ENCODE measurements at places on chromosomes 7 and 10.

DNA sequence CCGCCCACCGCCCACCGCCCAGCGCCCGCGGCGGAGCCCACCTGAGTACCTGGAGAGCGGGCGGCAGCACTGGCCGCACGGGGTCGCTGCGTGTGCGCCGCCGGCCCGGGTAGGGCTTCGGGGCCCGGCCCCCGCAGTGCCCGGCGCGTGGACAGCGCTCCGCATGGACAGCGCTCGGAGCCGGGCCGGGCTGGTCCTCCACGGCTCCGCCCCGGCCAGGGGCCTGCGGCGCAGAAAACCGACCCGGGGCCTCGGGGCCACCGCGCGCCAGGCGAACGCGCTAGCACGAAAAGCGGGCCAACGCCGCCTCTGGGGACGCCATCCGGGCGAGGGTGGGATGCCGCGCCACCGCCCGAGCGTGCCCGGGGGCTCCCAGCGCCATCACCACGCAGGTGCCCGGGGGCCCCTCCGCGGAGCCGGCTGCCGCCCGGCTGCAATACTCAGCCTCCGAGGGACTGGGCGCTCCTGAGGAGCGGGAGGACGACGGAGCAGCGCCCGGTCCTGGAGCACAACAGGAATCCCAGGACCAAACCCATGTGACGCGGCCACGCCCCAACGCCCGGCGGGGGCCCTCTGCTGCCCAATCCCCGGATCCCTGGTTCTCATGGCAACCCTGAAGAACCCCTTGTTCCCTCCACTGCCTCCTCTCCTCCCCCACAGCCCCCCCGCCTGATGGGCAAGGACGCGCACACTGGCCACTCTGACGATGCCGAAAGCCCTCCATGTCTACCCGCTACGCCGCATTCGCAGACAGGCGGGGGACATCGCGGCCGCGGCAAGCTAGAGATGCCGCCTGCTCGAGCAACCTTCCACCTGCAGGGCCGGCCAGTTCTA is at the start of gene GRB10:
TSS of gene GRB10 (minus strand) at position 522 of the 834 bp plus-strand sequence. CDS start 50,574 bp downstream, outside the sequence.
- no peak for DNase-seq

GRCh38 chr10:20957744-20958143 is 60.6 kb upstream of the NEBL start:
- no peak for DNase-seq

DNA sequence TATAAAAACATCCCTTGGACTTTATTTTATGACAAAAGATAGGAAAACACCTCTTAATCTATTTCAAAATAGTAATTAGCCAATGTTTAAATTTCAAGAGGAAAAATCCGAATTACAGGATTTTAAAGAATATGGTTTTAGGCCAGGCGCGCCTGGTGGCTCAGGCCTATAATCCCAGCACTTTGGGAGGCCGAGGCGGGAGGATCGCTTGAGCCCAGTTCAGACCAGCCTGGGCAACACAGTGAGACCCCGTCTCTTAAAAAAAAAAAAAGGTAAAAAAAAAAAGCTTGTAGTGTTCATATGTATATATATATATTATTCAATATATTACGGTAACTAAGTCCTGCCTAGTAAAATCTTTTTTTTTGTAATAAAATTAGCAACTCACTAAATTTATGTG is 1.4 kb downstream of the BNIP3 start:
- DNase-seq = no peak

- DNase-seq = no peak
Observed at GRCh38 chr7:41189866-41190265, 513.0 kb downstream of the INHBA start.

DNA sequence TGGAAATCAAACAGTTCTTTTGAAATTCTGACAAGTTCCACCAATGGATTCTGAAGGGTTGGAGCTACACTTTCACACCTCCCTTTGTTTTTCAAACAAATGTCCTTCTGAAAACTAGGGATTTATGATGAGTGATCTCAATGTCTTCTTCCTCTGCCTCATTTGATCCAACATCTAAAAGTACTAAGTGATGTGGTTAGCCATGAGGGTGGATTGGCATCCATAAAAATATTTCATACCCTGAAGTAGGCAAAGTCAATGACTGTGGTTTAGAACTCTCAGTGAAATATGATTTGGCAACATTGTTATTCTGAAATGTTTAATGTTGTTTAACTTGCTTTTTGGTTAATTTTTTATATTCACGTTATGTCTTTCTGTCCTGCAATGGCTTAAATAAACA is 136.9 kb downstream of the MBL2 start:
- DNase-seq = no peak

- no peak for DNase-seq
Observed at GRCh38 chr10:51080311-51081006, 6.2 kb downstream of the PRKG1 start.

DNA sequence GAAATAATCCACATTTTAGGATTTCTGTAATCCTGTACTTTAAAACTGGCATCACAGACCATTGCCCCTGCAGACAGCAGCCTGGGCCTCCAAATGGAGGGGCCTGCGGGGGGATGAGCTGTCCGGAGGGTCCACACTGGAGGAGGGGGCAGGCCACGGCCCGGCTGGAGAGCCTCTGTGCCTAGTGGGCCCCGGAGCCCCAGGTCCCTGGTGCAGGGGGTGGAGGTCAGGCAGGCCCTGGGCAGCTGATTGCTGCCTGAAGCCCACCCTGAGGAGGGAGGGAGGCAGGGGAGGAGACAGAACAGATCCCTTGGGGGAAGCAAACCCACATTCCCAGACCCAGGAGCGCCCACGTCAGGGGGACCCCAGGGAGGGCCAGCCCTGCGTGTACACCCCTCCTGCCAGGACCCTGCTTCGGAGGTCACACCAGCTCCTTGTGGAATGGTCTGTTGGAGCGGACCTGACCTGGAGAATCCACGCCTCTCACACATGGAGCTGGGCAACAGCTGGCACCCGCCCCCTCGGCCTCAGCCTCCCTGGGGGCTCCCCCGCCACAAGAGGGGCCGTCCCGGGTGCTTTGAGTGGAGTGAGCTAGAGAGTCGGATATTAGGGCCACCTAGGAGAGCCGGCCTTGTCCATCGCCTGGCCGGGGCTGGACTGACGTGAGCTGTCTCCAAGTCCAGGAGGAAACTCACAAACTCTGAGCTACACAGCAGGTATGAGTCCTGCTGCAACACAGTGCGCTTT is 12.2 kb upstream of the FAM20C start:
- DNase-seq = no peak

DNA sequence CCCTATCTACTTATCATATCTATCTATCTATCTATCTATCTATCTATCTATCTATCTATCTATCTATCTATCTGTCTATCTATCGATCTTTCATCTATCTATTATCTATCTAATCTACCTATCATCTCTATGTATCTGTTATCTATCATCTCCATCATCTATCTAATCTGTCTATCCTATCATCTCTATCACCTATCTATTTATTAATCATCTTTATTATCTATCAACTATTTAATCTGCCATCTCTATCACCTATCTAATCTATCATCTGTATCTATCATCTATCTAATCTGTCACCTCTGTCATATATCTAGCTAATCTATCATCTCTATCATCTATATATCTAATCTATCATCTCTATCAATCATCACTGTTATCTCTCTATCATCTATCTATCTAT is 736.3 kb downstream of the TYW1 start:
- no peak for DNase-seq

DNA sequence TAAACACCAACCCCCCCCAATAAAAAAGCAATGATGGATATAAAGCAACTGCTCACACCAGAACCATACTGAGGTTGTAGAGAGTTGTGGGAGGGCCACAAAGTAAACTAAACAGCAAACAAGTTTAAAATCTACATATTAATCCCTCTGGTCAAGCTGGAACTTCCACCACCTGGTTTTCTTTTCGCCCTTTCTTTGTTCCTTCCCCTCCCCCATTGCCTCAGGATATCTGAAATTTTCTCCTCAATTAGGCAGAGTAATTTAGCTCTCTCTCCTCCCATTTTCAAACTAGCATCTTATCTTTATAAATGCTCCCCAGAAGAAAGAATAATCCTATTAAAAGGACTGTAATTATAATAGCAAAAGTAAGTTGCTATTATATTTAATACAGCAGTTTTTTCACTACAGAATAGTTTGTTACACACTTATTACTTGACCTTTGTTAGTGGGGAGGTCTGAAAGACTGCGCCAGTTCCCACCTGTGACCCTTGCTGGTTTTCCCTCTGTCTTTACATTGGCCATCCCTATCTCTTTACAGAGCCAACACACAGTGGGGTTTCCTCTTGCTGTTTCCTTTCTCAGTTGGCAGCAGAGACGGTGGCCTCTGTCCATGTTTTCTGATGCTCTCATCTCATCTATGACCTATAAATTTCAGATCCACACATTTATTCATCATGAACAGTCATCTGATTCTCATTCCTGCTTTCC is 235.4 kb downstream of the RNLS start:
- no peak for DNase-seq

DNA sequence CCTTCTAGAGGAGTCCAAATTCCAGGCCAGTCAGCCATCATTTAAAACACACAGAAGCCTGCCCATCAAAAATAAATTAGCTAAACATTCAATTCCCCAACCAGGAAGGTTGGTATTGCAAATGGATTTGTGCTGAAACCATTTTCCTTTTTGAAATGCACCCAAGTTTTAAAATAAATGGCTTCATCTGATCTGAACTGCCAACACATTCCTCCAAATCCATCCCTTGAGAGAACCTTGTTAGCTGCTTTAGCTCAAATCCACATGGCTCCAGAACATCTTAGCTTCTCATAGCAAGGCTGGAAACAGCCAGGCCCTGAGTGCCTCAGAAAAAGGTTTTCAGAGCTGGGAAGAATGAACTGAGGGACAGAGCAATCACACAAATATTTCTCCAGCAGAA is 306.3 kb downstream of the FZD1 start:
- DNase-seq = no peak

- DNase-seq = no peak
Observed at GRCh38 chr10:9390516-9390915, 1336.0 kb downstream of the GATA3 start.

DNA sequence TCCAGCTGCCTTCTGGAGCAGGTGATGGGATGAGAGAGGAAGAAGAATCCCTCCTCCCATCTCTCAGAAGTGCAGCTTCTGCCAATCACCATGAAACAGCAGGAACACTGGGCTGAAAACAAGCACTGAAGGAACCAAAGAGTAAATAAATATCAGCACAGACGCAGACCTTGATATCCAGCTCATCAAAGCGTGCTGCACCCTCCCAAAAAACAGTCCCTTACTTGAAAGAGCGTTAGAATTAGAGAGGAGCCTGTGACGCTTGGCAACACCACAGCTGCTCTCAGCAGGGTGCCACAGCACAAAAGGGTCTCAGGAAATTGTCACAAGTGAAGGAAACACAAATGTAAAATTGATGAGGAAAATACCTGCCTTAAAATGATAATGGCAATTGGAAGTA is 39.5 kb downstream of the KLF6 start:
- no peak for DNase-seq

GRCh38 chr7:149669121-149669818 is 104.1 kb downstream of the ZNF467 start:
- DNase-seq = no peak

DNA sequence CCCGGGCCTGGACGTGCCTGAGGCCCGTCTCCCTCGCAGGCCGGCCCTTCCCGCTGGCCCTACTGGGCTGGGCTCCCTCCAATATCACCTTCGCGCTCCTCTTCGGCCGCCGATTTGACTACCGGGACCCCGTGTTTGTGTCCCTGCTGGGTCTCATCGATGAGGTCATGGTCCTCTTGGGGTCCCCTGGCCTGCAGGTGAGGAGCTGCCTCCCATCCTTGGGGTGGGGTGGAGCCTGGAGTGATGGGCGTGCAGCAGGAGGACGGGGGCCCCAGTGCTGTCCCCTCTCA is 2.1 kb downstream of the CYP2W1 start:
- no peak for DNase-seq

DNA sequence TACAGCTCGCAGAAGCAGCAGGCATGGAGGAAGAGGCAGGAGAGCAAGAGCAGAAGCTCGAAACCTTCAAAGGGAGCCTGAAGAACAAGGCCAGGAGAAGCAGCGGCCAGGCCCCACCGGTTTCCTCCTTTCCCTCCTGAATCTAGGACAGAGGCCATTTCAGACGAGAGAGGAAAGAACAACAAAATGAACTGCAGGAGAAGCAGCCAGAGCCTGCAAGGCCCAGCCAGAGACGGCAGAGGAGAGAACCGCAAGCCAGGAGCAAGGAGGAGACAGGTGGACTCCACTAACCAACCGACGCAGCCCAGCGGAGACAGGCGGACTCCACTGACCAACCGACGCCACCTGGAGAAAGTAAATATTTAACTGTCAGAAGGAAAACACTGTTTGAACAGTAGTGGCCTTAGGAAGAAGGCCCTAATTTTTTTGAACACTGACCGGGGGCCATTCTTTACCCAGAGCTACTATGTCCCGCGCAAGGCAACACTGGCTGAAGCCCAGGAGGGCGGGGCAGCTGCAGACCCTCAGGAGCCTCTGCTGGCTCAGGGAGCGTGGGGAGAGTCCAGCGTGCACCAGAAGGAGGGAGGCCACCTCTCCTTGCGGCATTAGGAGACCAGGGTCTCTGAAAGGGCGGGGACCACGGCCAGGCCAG is 559.2 kb downstream of the PTPRN2 start:
- no peak for DNase-seq

DNA sequence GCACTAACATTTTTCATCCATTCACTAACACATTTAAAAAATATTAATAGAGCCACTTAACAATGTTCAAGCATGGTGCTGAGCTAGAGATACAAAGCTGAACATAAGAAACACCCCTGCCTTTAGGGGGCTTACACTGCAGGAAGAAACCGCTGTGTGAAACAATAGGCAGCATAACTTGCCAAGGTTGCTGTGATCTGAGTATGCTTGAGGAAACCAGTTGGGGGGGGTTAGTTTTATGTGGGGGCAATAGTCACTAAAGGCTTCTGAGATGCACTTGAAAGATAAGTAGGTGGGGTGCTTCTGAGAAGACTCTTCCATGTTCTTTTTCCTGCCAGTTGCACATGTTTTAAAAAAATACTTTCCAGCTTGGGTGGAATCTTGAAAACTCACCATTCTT is 2.8 kb downstream of the RBM17 start:
- no peak for DNase-seq

GRCh38 chr7:80623503-80624252 is 14.8 kb upstream of the CD36 start:
- no peak for DNase-seq

DNA sequence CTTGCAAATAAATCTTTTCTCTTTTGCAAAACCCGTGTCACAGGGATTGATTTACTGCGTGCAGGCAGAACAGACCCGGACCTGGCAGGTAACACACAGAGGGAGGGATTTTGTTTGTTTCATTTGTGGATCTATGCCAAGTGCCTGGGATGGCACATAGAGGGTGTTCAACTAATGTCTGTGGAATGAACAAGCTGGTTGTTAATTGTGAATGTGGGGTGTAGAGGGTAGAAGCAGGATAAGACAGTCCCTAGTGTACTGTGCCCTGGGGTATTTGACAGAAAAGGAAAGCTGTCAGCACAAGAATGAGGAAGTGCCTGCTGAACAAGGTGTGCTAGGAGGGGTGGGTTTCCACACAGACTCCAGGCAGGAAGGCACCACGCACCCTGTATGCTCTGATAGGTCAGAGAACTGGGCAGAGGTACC is 331.8 kb downstream of the CALN1 start:
- no peak for DNase-seq

- no peak for DNase-seq
Observed at GRCh38 chr7:133053321-133053891, 28.5 kb downstream of the CHCHD3 start.

GRCh38 chr10:127904311-127905000 is 2.4 kb upstream of the PTPRE start:
- no peak for DNase-seq

GRCh38 chr7:4210821-4211220 is 471.3 kb upstream of the FOXK1 start:
- DNase-seq = no peak
